ENCODE measurements at places on chromosomes 11 and 22.

DNA sequence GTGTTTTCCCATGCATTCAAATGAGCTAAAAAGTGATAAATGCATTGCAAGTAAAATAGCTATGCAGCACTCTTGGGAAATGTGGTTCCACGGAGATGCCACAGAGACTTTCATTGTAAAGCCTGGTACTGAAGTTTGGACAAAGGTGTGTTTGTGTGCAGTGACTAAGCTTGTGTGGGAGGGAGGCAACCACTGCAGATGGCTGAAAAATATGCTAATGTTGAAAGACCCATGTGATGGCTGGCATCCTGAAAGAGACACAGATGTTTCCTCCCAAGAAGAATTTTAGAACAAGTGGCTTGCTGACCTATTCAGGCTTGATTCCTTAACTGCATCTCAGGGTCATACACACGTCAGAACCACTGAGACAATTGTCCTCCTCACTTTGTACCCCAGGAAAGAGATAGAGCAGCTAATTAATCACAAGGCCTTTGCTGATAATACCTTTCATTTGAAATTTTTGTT is 73.8 kb downstream of the FAM76B start:
- no peak for DNase-seq

DNA sequence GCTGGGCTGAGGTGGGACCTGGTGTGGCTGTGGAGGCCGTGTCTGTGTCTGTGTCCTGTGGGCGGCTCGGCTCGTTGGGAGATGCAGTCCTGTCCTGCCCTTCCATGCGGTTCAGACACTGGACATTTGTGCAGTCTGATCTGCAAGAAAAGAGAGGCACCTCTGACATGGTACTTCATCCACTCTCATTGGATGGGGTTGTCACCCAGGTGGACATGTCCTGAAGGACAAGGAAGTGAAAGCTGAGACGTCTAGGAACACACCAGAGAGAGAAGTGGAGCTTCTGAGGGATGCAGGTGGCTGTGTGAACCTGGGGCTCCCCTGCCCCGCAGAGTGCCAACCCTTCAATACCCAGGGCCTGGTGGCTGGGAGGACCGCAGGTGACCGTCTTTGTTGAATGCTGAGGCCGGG is 18.4 kb downstream of the TBX1 start:
- DNase-seq, result no peak

DNA sequence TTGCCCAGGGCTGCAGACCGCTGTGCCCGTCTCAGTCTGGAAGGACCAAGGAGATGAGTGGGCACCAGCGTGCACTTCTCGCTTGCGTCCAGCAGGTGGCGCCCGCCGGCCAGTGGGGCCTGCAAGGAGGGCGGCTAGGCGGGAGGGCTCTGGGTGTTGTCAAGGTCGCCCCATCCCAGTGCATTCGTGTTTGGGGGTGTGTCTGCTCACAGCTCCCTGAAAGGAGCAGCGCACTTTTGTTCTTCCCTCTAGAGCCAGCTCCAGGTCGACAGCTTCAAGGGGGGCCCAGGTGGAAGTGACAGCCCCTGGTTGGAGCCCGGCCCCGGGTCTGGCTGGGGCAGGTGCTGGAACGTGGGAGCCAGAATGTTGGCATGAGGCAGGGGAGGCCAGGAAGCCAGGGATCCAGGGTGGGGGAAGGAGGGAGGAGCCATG is 23.4 kb upstream of the MPPED1 start:
- DNase-seq, result peak; percentile 81

DNA sequence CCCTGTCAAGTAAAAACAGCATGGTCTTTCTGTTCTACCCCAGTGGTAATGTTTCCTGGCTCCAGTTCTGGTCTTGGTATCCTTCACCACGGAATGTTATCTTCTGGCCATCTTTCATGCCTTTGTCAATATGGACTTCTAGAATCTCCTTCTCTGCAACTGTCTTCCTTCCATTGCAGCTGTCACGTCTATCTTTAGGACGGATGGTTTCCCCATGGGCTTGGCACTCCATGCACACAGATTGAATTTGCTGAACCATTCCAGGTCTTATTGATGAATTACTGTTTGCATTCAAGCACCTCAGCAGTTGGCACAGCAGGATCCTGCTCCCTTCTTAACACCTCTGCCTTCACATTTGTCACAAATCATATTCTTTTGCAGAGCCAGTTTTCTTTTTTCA is 44.9 kb upstream of the SLC25A18 start:
- no peak for DNase-seq

Data from inflammatory macrophage treated with lipopolysaccharide for 1 hour (primary cell).